ENCODE measurements at places on chromosomes 11 and 22. TPM values are rescaled to one million over a fixed set of nuclear protein-coding genes. Genes with fewer than 3 reads are reported as not detected.

DNA sequence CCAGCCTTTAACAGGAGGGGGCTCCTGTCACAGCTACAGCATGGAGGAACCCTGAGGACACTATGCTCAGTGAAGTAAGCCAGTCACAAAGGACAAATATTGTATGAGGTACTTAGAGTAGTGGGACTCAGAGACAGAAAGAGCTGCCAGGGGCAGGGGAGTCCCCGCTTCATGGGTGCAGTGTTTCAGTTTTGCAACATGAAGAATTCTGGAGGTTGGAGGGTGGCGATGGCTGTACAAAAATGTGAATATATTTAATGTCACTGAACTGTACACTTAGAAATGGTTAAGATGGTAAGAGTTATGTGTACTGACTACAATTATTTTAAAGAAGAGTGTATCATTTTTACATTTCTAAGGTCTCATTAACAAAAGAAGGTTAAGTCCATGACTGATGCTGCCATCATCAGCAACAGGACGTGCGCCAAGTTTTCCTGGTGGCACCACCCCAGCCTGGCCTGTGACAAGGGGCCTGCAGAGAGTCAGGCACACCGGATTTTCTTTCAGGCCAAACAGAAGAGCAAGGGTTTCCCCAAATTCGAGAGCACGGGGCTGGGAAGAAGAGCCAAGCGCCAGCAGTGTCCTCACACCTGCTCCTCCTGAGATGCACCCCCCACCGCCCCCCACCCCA lies 22.1 kb downstream of the YPEL1 start:
- no peak for DNase-seq

- no peak for DNase-seq
Measured at GRCh38 chr22:34849965-34850364, 216.0 kb upstream of the ISX start.

GRCh38 chr11:134657631-134658030 lies 245.6 kb upstream of the B3GAT1 start:
- no peak for DNase-seq

DNA sequence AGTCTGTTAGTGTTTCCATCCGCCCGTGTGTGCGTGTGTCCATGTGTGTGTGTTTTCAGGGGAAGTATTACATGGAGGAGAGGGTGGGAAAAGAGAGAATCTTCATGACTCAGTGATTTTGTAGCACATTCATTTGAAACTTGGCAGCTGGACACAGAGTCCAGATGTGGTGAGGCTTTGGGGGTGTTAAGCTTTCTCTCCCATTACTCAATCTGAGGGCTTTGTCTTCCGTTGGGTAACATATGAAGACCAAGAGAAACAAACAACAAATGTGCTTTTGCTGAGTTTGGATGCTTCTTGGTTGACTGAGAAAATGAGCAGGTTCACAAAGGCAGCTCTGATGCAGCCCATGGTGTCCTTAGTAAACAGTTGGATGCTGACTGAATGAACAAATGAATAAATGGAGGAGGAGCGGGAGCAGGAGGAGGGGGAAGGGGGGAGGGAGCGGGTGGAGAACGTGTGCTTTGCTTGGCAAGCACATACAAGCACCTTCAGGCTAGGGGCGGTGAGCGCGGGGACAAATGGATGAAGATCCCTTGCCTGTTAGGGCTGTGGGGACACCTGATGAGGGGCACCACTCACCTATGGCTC lies 104.3 kb downstream of the ST3GAL4 start:
- no peak for DNase-seq

DNA sequence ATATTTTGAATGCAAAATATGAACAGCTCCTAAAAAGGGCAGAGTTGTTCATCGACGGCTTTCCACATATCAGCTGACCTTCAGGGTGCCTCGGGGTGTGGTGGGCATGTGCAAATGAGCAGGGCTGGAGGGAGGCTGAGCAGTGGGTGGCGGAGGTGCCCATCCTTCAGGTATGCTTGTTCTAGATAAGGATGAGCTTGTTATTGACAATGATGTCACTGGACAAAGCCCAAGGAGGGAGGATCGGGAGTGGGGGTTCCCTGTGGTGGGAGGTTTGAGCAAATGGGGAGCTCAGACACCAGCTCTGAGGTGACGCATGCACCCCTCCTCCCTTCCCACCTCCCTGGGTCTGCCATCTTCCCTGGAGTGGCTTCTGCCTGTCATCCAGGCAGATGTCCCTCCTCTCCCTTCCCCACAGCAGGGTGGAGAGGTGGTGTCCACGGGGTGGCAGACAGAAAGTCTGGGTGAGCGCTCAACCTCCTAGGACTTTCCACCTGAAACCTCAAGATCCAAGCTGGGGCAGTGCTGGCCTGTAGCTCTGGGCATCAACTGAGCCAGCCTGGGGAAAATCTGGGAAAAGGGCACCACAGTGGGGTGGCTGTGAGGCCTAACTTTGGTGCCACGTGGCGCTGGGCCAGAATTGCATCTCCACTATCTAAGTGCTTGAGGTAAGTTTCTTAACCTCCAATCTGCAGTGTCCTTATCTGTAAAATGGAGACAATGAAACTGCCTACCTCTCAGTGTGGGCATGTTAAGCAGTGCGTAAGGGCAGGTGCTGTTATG lies 106.3 kb upstream of the THY1 start:
- no peak for DNase-seq

GRCh38 chr11:34351051-34351450 lies 6.8 kb downstream of the ABTB2 start:
- no peak for DNase-seq

GRCh38 chr22:46105494-46106278 lies 44.6 kb upstream of the PPARA start:
- no peak for DNase-seq

GRCh38 chr11:62905927-62906531 lies 15.1 kb downstream of the CHRM1 start:
- DNase-seq, result peak; percentile 73

- DNase-seq, result no peak
Measured at GRCh38 chr11:106172386-106172991, 95.0 kb downstream of the AASDHPPT start.

DNA sequence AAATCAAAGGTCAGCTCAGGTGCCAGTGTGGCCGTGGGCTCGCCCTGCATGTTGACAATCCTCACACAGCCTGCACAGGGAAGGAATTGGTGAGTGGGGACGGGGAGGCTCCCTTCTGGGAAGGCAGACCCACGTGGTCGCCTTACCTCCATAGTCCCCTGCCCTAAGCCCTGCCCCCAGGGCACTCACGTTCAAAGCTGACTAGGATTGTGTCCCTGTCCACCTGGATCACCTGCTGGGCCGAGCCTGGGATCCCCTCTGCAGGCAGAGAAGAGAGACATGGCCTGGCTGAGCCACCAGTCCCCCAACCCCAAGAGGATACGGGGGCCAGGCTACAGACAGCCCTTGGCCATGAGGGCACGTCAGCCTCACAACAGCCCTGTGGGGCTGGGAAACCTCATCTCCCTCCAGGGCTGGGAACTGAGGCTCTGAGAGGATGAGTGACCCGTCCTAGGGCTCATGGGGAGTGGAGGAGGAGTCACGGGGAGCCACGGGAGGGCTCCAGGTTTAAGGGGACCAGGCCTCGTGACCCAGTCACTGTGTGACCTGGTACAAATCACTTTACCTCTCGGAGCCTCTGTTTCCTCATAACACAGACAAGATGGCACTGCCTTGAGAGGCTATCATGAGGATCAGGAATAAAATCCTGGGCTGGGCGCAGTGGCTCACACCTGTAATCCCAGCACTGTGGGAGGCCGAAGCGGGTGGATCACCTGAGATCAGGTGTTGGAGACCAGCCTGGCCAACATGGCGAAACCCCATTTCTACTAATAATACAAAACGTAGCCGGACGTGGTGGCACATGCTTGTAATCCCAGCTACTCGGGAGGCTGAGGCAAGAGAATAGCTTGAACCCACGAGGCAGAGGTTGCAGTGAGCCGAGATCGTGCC lies 12.1 kb upstream of the SF1 start:
- no peak for DNase-seq

DNA sequence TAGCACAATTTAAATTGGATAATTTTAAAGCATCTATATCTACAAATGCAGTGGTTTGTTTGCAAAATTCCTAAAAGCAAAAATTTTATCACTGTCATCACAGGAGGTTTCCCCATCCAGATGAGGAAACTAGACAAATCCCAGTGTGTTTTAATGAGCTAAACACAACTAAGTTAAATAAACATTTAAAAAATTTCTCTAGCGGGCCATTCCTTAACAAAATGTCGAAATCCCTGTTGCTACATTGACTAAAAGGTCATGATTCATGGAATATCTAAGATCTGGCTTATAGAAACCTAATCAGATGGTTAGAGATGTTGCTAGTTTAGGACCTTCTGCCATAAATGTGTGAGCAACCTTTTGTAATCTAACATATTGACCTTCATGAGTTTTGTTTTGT lies 107.3 kb upstream of the BDNF start:
- DNase-seq, result no peak

- no peak for DNase-seq
Measured at GRCh38 chr11:80188076-80188627, 747.3 kb upstream of the TENM4 start.

DNA sequence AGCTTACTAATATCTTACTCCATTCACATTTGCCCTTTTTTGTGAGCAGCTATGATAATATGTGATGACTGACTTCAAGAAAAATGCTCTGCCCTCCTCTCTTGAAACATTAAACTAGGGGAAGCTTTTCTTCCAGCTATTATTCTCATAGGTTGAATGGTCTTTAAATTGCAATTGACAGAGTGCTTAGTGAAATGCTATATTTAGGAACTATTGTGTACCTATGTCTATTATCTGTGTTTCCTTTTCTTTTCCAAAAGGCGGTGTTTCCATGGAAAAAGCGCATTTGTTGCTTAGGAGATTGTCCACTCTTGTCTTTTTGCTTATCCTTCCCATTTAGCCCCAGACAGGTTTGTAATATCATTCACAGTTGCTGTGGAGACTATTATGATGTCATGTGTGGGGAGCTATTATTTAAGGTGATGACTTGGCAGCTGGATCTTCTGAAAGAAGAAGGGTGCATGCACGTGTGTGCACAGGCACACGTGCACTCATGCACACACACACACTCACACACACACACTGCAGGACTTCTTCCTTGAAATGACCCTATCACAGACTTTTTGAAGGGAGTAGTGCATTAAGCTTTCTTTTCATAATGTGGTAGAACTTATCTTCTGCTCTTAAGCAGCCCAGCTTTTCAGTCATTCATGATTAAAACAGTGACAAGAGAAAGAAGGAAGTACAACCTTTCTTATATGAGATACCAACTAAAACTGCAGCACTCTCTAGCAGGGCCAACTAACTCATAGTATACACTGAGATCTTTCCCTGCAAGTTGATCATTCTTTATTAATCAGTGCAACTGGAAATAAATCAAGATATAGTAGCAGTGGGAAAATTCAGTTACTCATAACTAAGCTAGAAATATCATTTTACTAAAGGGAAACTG lies 340.8 kb upstream of the MTNR1B start:
- no peak for DNase-seq

- DNase-seq, result no peak
Measured at GRCh38 chr11:35763301-35763700, 100.7 kb downstream of the TRIM44 start.

DNA sequence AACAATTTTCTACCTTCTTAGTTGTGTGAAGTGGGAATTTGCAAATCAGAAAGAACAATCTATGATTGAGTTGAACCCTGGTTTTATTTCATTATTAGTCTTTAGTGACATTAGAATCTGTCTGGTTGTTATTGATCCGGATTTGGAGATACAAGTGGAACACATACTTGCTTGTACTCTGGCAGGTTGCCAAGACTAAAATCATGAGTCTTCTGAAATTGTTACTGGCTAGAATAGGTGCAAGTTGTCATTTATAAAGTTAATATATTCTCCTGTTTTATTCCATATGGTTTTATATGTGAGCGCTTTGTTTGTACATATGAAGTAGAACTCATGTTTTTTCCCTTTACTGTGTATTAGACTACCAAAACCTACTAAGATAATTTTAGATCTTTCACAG lies 23.0 kb downstream of the CCDC15 start:
- no peak for DNase-seq

GRCh38 chr11:65456418-65456817 lies 33.8 kb downstream of the NEAT1 start:
- no peak for DNase-seq

The AIFM3 gene
- 2.7 TPM for total RNA-seq

The XKR3 gene
- total RNA-seq, result not detected

The PRG2 gene
- total RNA-seq, result not detected

The MIOX gene
- 0.23 TPM for total RNA-seq

The TSGA10IP gene
- total RNA-seq, result not detected

The SLC22A8 gene
- not detected for total RNA-seq

The KRTAP5-7 gene
- total RNA-seq, result not detected

The SLC25A45 gene
- total RNA-seq, result 9.8 TPM

The OR2AG1 gene
- not detected for total RNA-seq

The UBQLN3 gene
- not detected for total RNA-seq

The RSF1 gene
- total RNA-seq, result 83.0 TPM

The MIAT gene
- 0.33 TPM for total RNA-seq

The SELENOM gene
- total RNA-seq, result 84.4 TPM

The OR4C12 gene
- total RNA-seq, result not detected
